Activated naive CD4-positive, alpha-beta T cell (primary cell): ENCODE measurements at places on chromosomes 2 and 18.
A peak's percentile ranks its signal among the peaks of the same experiment; 100 is the strongest.

GRCh38 chr2:66408905-66409304 lies 26.0 kb upstream of the MEIS1 start:
- DNase-seq: no peak

DNA sequence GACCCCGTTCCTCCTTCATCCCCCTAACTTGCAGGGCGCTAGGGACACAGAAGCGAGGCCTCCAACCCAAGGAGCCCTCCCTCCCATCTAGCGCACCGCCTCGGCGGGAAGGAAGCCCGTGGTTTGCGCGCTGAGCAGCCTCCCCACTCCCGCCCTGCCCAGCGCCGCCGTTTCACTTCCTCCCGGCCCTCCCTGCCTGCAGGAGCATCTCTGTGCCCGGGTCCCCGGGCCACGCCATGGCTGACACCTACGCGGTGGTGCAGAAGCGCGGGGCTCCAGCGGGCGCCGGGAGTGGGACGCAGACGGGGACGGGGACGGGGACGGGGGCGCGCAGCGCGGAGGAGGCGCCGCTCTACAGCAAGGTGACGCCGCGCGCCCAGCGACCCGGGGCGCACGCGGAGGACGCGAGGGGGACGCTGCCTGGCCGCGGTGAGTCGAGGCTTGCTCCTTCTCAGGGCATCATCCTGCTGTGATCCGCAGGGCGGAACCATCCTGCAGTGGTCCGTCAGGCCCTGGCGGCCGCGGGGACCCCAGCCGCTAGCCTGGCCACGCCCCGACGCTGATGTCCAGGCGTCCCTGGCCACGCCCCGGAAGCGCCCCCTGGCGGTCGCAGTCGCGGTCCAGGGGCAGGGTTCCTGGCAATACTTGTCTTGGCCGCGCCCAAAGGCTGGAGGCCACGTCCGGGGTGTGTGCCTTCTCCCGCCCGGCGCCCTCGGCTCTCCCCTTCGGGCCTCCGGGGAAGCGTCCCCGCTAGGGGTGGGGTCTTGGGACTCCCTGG lies 16.4 kb downstream of the PTPN18 start:
- peak; percentile 25 for DNase-seq

DNA sequence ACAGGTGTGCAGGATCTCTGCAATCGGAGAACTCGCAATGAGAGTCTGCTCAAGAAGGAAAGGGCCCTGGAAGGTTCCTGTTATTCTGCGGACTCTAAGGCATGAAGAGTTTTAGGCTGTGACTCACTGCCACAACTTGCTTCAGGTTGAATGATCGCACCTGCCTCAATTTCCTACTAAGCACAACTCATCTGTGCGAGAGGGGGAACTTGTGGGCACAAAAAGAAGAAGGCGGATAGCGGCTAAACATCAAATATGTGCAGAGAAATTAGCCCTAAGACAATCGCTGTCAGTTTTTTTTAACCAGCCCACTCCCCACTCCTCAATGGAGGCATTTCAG lies 14.0 kb upstream of the CREG2 start:
- DNase-seq: no peak

DNA sequence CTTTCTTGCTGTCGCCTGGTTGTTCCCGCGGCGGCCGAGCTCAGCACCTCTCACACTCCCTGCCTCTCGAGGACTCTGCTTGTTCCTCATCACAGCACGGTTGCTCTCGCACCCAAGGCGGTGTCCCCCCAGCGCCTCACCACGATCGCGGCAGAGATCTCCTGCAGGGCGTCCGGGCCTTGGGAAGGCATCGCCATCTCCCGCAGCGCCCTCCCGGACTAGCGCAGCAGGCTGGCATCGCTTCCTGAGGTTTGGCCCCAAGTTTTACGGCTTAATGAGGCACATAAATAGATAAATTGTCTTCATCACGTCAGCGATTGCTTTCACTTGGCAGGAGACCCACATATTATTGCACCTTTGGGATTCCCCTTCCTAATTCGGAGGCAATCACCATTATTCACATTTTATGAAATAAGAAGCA lies 125.4 kb downstream of the RGPD3 start:
- no peak for DNase-seq

DNA sequence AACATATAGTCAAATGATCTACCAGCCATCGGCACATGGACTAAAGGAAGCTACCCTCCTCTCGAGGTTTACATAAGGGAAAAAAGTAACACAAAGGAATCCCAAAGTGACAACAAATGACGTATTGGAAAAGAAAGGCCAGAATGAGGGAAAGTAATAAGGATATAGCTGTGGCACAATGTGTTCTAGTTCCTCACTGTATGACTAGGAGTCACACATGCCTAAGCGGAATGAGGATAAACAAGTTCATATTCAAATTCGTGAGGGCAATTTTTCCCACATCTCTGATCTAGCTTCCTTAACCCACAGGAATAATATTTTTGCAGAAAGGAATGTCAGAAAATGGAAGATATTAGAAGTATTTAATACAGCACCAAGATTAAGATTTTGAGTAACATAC lies 162.3 kb upstream of the PID1 start:
- DNase-seq: no peak

DNA sequence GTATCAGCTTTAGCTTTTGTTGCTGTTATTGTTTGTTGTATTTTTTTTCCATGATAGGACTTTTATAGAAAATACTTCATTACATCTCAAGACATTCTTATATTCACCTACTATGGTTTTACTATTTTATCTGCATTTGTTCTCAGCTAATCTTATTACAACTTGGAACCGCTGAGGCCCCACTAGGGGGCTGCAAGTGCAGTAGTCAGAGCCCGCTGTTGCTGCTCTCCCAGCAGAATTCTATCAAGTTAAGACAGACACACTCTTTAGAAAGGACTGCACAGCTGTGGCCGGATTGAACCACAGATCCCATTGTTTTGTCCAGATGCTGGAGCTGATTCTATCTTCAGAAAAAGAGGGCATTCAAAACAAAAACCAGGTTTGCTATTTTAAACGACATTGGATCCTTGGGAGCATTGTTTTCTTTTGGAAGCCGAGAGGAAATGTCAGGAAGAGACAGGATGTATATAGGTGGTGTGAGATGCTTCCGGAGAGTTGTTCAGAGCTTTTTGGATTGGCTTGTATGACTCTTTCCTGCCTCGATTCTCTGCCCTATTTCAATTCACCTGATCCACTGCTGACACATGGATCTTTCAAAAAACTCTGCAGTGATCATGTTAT lies 105.7 kb upstream of the GAREM1 start:
- no peak for DNase-seq

DNA sequence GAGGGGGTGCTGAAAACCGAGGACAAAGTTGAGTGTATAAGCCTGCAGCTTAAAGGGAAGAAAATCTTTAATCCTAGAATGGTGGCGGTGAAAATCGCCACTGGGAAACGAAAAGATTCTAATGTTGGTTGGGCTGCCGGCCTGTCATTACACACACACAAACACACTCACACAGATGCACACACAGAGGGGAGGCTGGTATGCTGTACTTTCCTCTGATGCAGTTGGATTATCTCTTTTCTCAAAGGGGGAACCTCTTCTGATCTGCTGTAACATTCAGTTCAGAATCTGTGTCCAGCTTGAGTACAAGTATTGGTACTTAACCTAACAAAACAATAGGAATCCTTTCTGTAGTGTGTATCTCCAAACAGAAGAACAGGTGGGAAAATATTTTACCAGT lies 39.0 kb downstream of the ANXA4 start:
- DNase-seq: no peak

- DNase-seq: no peak
These were observed 21.4 kb upstream of the MLPH start for GRCh38 chr2:237465515-237466148.

DNA sequence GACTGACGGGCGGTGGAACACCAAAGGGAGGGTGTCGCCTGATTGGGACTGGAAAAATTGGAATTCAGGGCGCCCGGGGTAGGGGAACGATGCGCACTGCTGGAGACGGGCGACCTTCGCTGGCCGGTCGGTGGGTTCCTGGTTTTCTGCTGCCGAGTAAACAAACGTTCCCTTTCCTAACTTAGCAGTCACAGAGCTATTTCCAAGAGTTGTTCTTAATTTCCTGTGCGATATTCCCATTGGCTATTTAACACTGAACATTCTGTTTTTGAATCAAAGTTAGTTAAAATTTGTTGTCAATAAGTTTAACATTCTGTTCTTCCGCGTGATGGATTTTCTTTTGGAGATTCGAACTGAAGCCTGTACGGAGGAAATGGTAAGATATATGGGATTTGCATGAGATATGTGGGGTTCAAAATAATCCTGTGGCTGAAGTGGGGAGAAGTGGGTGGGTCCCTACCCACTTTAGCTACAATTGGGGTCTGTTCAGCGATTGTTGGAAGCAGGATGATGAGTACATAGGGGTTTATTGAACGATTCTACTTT lies 862 bp downstream of the C18orf54 start:
- no peak for DNase-seq

- DNase-seq: no peak
These were observed 361.1 kb downstream of the INSIG2 start for GRCh38 chr2:118449401-118449800.

- no peak for DNase-seq
These were observed 16.4 kb upstream of the TMEM18 start for GRCh38 chr2:693606-694005.

GRCh38 chr2:39968037-39968436 lies 189.0 kb upstream of the THUMPD2 start:
- DNase-seq: no peak

- DNase-seq: no peak
These were observed 221.3 kb upstream of the CTAGE1 start for GRCh38 chr18:22639026-22639463.

GRCh38 chr2:103445347-103445746 lies 683.5 kb downstream of the TMEM182 start:
- no peak for DNase-seq

- no peak for DNase-seq
These were observed 123.8 kb upstream of the ZEB2 start for GRCh38 chr2:144643537-144644336.

GRCh38 chr2:209771474-209772289 lies at the start of gene UNC80:
UNC80 (plus strand) TSS chr2:209771832; CDS start chr2:209772073, 241 bp downstream.
- no peak for DNase-seq

DNA sequence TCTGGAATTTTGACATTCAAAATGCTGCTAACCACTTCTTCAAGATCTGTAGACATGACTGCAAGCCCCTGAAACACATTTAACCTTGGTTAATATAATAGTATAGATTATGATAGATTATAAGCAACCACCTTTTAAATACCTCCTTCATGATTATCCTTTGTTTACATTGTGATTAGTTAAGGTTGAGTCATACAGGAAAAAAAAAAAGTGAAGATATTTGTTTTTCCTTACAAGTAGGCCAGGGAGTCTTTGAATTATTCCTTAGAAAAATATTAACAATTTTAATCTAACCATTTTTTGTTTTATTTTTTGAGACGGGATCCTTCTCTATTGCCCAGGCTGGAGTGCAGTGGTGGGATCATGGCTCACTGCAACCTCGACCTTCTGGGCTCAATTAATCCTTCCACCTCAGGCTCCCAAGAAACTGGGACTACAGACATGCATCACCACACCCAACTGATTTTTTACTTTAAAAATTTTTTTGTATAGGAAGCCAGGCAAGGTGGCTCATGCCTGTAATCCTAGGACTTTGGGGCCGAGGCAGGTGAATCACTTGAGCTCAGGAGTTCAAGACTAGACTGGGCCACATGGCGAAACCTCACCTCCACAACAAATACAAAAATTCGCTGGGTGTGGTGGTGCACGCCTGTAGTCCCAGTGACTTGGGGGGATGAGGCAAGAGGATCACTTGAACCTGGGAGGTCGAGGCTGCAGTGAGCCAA lies 99.4 kb downstream of the SLC39A10 start:
- no peak for DNase-seq

DNA sequence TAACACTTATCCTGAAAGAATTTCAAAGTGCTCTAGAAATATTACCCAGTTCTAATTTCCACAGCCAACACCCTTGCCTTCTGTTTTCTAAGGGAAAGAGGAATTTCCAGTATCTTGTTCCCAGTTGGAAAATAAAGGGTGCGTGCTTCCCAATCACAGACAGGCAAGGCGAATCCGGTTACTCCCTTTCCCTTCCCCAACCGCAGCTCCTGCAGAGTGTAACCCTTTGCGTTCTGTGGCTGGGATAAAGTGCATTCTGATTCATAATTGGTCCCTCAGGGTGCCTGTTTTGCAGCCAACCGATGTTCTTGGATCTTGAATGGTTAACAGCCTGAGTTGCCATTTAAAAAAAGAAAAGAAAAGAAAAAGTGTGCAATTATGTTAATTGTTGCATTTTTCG lies 40.6 kb upstream of the PGAP1 start:
- DNase-seq: no peak

GRCh38 chr2:191126386-191127085 lies 24.3 kb downstream of the STAT4 start:
- no peak for DNase-seq

DNA sequence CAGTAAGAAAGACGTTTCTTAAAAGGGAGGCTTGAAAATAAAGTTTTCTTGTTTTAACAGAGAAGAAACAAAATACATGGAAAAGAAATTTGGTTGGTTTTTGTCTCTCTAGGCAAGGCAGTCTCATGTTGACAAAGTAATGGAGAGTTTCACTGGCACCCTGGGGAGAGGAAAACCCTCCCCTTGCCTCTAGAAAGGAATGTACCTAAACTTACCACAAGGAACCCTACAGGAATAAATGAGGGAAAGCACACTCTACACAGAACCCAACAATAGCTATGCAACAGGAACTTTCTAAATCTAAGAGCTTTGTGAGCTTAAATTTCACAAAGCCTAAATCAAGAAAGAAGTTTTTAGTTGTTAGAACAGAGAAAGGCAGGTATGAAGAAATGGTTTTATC lies 37.0 kb downstream of the FIGN start:
- no peak for DNase-seq

DNA sequence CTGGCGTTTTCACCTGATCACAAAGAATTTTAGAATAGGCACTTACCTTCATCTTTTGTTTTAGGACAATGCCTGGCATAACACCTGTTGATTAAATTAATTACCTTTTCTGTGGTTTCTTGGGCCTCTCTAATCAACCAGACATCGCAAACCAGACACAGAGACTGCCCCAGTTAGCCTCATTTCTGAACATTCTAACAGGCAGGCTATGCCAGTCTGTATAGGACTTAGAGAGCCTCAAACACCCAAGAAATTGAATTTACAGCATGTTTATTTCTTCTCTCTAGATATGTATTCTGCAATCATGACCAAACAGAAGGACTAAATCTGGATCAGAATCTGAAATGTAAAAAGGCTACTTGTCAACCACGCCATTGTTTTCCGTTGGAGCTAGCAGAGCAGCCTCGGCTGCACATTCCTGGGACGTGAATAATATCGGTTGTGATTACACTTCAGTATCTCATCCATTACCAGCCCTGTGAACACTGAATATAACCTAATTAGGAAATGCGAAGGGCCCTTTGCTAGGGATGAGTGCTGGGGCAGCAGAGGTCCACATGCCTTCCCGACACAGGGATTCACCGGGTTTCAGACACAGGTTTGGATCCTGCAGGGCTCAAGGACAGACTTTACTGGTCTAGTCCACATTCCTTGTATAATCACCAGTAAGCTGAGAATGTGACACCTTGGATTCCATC lies 17.5 kb upstream of the CDC42EP3 start:
- DNase-seq: no peak

GRCh38 chr2:149661844-149662243 lies 74.3 kb upstream of the MMADHC start:
- DNase-seq: no peak
